ENCODE measurements at places on chromosomes 4 and X.

GRCh38 chr4:91226867-91227266 is 1076.9 kb upstream of the GRID2 start:
- DNase-seq, result no peak

- DNase-seq, result no peak
Observed at GRCh38 chr4:48698029-48698971, 81.8 kb downstream of the FRYL start.

DNA sequence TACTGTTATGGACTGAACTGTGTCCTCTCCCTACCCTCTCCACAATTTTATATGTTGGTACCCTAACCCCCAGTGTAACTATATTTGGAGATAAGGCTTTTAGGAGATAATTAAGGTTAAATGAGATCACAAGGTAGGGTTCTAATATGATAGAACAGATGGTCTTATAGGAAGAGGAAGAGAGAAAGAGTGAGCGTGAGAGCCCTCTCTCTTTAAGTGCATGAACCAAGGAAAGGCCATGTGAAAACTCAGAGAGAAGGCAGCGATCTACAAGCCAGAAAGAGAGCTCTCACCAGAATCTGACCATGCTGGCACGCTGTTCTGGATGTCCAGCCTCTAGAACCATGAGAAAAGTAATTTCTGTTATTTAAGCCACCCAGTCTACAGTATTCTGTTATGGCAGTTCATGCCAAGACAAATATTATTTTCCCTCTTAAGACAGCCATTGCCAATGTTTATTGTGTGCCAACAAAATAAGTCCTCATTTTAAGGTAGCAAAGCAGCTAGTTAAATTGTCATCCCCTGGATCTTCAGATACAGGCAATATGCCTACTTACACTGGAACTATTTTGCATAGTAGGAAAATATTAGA is 336.2 kb downstream of the MID1IP1 start:
- no peak for DNase-seq

DNA sequence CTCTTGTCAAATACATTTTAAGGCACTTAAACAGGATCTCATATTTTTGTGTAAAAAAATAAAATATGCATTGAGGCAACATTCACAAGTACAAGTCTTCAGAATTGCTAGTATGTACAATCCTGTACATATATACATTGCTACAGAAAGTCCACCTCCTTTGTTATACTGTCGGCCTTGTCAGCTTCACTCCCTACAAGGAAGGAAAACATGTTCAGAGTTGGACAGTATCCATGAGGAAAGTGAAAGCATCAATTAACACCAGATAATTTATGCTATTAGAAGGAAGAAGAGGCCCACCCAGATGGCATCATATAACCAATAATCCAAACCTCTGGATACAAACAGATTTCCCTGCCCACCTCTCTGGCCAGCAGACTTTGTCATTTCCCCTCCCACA is 42.0 kb downstream of the REELD1 start:
- DNase-seq, result no peak

GRCh38 chr4:34250562-34250961 is 1993.8 kb downstream of the ARAP2 start:
- DNase-seq, result no peak

DNA sequence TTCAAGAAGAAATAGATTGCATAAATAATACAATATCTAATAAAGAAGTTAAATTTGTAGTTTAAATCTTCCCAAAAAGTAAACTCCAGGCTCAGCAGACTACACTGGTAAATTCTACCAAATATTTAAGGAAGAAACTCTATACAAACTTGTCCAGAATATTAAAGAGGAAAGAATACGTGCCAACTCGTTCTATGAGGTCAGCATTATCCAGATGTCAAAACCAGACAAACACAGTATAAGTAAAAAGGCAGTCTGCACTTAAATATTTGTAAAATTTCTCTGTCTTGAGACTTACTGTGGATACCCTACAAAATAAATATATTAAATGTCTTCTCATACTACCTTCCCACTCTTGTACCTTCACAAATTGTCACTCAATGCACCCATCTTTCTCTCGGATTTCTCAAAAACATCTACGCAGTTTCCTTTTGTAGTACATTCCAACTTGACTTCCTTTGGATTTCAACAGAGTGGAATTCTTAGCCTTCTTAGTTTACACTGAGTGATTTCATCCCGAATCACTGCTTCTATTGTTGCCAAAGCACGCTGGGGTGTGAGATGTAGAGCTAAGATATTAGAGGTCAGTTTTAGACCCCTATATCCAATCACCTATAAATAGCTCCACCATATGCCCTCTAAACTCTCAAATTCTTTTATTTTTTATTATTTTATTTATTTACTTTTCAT is 71.6 kb upstream of the MAB21L2 start:
- DNase-seq, result no peak

DNA sequence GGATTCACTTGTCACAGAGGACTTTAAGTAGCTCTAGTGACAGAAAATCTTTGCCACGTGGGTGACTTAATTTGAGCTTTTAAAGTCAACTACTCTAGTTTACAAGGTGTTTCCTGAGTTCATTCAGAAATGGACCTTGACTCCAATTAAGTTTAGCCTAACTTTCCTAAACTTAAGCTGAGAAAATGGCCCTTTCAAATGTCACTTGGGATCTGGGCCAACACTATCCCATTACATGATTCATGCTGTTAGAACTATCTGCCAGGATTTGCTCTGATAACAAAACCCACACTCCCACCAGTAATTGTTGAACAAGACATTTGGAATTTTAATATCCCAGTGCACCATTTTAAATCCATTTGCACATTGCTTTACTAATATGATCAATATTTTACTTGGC is 40.8 kb downstream of the C4orf46 start:
- DNase-seq, result no peak

DNA sequence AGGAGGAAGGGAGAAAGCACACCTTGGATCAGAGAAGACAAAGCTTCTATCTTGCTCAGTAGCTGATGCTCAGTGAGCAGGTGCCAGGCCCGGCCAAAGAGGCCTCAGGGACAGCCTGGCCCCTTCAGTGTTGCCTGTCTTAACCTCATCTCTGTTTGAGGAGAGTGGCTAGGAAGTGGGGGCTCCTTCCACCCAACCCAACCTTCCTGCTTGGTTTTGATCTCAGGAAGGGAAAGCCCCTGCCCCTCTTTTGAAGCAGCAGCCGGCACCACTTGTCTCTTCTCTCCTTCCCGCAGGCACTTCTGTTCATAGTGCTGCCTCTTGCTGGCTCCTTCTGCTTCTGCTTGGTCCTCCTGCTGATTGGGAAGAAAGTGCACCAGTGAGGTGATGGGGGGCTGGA is 2.4 kb upstream of the AFF2 start:
- DNase-seq, result no peak

- DNase-seq, result no peak
Observed at GRCh38 chr4:171025776-171026175, 787.4 kb upstream of the GALNTL6 start.

DNA sequence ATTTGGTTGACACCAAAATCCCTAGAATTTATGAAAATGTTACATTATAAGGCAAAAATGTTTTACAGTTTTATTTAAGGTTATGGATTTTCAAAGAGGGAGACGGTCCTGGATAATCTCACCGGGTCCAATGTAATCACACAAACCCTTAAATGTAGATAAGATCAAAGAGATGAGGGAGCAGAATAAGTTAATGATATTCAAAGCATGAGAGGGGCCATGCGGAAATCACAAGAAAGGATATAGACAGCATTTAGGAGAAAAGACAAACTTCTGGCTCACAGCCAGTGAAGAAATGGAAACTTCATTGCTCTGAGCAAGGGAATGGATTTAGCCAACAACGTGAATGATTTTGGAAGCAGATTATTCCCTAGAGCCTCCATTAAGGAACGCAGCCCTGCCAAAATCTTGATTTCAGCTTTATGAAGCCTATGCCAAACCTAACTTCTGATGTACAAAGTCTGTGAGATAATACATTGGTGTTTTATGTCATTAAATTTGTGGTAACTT is 684.4 kb upstream of the GNPDA2 start:
- DNase-seq, result no peak

- DNase-seq, result no peak
Observed at GRCh38 chr4:70997036-70997435, 3.6 kb downstream of the DCK start.

DNA sequence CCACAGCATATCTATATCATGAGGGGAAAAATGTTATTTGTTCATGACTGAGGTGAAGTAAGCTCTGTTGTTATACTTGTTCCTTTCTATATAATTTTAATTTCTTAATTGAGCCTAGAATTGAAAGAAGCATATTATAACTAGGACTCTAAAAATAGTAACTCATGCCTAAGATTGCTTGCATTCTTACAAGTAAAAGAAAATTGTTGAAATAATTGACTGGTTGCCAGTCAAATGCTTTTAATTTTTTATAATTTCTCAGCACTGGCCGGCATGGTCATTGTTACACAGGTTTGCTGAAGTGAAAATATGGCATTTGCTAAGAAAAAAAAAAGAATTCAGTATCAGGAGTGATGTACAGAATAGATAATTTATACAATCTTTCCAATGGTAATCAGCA is 104.8 kb downstream of the GASK1B start:
- DNase-seq, result no peak

- DNase-seq, result peak; percentile 10
Observed at GRCh38 chrX:64842492-64842891, 133.8 kb downstream of the ZC4H2 start.

- no peak for DNase-seq
Observed at GRCh38 chr4:140662082-140662869, 93.5 kb upstream of the UCP1 start.

DNA sequence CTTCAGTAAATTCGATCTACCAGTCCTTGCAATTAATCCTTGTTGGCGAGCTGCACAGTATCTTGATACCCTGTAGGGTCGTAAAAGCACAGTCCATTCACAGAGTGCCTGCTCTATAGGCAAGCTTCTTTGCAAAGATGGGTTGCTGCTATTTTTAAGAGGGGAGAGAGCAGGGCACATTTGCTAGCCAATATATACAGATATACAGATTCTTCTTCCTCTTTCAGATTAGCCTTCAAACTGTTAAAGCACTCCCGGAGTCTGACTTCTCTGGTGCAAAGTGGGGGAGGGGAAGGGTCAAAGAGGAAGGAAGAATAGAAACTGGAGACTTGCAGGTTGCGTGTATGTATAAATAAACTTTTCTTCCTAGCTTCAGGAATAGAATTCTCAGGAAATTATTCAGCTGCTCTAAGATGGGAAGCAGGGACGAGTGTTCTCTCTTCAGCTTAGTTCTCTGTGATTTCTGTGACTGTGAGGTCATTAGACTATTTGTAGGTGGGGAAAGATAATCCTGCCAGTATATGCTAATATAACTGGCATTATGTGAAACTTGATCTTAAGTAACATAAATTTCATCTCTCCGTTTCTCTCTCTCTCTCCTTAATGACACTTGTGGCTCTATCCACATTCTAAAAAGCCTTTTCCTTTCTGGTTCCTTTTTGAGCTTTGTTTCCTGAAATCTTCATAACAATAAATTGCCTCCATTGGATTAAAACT is at the start of gene CYSLTR1:
CYSLTR1 (minus strand) TSS at position 242 of the 717 bp plus-strand sequence. CDS start 53,865 bp downstream, outside the sequence.
- DNase-seq, result no peak

DNA sequence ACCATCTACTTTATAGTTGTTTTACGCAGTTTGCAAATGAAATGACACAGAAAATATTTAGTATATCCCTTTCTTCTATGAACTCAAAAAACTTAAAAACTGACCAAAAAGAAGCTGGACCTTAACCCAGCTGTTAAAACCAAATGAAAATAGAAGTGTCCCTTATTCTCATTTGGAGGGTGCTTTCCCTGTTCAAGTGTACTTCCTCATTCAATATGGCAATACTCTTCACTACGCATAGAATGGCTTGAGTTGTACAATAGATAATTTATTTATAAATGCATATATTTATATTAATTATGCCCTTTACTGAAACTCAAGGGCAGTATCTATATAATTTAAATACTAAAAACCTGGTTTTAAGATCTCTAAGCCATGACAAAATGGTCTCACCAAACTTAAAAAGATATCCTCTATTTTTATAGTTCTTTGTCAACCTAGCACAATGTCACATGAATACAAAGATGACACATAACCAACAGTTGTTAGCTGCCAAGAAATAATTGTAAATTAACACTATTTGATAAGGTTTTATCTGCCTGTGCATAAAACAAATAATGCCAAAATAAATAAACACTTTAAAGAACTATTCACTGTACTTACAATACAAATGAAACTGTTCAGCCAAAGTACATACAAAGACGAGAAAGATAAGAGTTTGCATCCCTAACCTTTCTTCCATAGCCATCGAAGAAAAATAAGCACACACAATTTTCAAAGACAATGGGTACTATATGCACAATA is 25.2 kb downstream of the YTHDC1 start:
- DNase-seq, result no peak

DNA sequence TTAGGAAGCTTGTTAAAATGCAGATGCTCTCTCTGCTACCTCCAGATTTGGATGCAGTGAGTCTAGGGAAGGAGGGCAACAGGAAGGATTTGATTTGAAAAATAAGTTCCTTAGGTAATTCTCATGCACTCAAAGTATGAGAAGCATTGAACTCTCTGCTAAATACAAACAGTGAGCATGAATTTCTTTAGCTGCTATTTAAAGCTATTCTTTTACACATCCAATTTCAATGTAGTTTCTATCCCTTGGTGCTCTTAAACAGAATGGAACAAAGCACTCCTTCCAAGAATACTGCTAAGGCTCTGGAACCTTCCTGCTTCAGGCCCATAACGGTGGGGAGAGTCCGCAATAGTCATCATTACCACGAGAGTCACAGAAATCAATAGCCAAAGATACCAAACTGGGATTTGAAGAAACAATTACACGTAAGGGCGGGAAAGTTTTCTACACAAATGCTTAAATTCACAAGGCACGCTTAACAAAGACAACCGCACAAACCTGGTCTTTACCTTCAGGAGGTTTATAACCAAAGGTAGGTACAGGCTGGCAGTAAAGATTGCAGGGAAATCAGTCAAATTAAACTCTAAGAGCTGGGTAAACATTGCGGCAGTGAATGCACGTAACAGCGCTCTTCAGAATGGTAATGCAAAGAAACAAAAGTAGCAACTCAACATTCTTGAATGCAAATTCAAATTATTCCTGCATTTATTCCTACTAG is 123.2 kb upstream of the NAP1L5 start:
- DNase-seq, result no peak

DNA sequence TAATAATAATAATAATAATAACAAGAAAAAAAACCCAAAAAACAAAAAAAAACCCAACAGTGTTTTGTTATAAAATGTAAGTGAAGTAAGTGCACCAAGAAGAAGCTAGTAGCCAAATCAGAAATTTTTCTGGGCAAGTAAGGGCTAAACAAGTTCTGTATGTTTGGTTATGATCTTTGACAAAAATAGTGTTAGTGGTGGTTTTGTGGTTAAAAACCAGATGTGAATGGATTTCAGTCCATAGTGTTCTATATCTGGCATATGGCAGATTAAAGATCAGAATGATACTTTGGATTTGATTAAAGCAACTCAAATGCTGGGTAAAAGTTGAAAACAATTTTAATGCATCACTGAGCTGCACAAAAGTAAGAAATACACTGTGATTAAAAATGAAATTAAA is 116.5 kb upstream of the NDST4 start:
- DNase-seq, result no peak
